ENCODE measurements at places on chromosomes 4 and X.

GRCh38 chrX:55777596-55777995, 60.0 kb downstream of the RRAGB start:
- DNase-seq = no peak

DNA sequence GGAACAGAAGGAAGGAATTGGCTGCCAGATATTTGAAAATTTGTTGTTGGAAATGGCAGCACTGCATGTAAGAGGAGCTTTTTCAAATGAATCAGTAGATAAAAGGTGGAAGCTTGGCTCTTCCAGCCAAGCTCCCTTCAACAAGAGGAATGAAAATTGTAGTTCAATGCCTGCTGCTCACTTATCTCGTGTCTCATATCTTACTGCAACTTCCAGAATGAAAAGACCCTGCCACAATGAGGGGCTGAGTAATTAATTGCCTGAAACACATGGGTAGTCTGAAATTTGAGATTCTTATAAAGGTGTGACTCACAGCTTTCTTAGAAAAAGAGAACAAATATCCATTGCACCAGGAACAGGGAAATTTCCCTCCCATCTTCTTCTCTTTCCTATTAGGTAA, 53.0 kb downstream of the HAND2 start:
- no peak for DNase-seq

GRCh38 chrX:104098151-104098808, 14.0 kb upstream of the ZCCHC18 start:
- DNase-seq = peak; percentile 86

DNA sequence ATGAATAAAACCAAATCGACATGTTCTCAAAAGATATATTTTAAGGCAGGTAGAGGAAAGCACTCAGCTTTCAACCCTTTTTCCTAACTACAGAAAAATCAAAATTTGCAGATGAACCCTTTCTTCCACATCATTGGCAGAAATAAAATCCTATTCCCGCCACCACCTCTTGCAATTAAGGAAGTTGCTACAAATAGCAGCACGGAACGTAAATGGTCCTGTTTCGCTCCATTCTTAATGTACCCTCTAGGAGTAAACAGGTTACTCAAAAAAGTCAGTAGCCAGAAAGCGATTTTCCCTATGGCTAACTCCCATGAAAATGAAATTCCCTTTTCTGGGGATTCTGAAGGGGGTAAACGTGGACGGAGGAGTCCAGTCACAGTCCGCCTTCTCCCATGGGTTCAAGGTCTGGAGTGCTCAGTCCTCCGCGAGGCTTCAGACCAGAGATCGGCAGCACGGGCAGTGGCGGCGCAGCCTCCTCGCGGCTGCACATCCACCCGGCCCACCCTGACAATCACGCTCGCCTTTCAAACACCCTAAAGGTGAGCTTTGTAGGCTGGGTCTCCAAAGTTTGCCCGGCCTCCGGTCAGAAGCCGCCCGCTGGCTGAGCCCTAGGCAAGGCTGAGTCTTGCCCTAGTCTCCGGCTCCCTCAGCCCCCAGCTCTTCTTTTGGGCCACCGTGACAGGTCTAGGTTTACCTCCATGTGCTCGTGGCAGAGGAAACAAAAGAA, 1.8 kb downstream of the ATP11C start:
- peak; percentile 12 for DNase-seq

- peak; percentile 24 for DNase-seq
Observed at GRCh38 chr4:155419266-155419665, 42.5 kb upstream of the MAP9 start.

- DNase-seq = peak; percentile 36
Observed at GRCh38 chrX:134418317-134419113, 41.5 kb upstream of the HPRT1 start.

DNA sequence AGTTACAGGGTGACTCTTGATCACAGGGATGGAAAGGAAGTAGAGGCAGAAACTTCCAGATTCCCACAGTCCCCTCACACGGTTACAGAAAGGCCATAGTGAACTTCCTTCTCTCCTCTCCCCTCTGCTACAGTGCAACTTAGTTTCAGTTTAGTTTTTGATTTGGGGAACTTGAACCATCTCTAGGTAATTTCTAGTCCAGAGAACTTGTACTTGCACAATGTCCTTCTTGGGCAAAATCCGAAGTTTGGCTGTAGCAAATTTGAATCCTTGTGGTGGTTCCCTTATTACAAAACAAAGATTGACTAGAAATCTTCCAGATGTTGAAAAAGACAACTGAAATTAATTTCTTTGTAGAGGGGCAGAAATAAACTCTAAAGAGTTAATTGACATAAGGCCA, 1.2 kb upstream of the BLTP1 start:
- DNase-seq = no peak

GRCh38 chr4:46503739-46504138, 113.8 kb upstream of the GABRA2 start:
- DNase-seq = peak; percentile 48

GRCh38 chrX:72169008-72169728, 12.4 kb upstream of the PIN4 start:
- DNase-seq = peak; percentile 22

- peak; percentile 90 for DNase-seq
Observed at GRCh38 chr4:76179398-76180318, 31.5 kb upstream of the NUP54 start.

DNA sequence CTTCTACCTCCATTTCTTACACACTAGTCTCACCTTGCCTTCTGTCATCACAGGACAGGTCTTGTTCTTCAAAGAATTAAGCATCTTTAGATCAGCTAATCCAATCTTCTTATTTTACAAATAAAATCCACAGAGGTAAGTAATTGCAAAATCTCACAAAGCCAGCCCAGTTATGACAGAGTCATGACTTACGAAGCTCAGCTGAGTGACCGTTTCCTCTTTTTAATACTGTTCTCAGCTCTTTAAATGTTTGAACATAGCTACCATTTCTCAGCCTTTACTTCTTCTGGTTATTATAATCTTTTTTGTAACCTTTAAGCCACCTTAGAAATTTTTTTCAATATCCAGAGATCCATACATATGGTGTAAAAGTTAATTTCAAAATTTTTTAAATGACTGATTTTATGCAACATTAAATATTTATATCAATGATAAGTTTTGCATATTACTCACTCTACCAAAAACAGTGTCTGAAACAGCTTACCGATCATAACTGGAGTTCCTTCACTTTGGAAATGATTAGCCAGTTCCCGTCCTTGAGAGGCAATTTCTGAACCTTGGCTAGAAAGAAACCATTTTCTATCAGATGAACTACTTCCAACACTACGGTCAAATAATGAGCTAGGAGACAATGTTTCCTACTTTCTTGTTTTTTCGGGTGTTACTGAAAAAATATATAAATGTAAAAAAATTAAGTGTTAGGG, 8.8 kb downstream of the ANKRD37 start:
- DNase-seq = no peak

GRCh38 chrX:125420809-125421208, 101.1 kb downstream of the TEX13C start:
- no peak for DNase-seq

DNA sequence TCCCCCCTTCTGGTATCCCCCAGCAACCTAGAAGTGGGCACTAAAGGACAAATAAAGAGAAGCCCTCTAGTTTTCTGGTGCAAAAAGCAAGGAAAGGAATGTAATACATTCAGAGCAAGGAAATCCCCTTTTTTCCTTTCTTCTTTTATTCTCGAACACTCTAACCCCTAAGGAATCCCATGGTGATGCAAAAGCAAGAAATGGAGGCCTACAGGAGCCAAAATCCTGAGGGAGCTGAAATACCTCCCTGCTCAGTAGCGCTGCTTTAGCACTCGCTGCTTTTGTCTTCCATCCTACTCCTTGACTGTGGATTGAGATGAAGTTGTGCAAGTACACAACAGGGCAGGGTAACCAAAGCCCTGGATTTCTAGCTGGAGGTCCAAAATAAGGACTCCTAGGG, 251.0 kb downstream of the PRDM5 start:
- DNase-seq = no peak

DNA sequence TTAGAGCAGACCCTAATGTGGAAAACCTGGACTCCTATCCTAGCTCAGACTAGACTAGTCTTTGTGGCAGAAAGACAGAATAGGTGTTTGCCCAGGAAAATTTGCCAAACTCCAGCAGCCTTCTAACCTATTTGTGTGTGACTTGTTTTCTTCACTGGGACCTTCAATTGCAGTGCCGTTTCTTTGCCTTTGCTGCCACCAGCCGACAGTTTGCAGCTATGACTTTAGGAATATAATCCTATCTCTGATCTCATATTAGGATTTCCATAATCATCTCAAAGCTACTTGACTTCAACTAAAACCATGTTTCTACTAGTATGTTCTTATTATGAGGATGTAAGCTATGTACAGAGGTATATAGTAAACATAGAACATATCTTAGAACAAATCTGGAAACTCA, 60.2 kb upstream of the PGAM4 start:
- peak; percentile 54 for DNase-seq

- DNase-seq = no peak
Observed at GRCh38 chr4:30879855-30880598, 159.9 kb downstream of the PCDH7 start.

DNA sequence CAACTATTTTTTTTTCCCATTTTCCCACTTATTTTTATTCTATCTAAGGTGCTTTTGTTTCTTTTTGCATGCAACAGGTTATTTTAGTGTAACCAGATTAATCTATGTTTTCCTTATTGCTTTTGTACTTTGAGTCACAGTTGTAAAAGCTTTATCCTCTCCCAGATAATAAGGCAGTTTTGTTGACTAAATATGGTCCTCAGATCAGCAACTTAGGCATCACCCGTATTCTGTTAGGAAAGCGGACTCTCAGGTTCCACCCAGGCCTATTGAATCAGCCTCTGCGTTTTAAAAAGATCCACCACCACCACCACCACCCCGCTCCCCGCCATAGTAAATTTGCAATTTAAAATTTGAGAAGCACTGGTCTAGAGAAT, 58.6 kb upstream of the USP9X start:
- DNase-seq = no peak

DNA sequence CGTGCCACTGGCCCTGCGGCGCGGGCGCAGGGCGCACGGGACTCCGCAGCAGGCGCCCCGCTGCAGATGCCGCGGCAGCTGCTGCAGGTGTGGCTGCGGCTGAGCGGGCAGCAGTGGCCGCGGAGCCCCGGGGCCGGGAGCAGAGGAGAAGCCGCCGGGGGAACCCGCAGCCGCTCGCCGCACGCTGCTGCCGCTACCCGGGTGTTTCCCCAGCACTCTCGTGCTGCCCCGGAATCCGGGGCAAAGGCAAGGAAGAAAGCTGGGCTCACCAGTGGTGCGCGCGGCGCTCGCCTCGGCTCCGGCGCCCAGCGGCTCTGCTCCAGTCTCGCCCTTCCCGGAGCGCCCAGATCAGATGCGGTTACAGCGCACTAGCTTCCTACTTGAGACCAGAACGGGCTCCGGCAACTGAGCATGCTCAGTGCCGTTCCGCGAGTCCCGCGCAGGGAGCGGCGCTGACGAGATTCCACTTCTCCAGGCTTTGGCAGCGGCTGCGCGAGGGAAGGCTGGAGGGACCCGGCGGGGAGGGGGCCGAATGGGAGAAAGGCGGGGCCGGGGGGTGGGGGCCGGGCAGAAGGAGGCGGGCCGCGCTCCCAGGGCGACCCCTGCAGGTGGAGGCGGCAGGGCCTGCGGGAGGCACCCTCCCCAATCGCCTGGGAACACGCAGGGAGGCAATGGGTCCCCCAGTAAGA, at the start of gene APBB2:
Gene APBB2, minus strand, starts transcription at position 407 of the 689 bp plus-strand sequence. CDS start 181,288 bp downstream, outside the sequence.
- DNase-seq = peak; percentile 98

DNA sequence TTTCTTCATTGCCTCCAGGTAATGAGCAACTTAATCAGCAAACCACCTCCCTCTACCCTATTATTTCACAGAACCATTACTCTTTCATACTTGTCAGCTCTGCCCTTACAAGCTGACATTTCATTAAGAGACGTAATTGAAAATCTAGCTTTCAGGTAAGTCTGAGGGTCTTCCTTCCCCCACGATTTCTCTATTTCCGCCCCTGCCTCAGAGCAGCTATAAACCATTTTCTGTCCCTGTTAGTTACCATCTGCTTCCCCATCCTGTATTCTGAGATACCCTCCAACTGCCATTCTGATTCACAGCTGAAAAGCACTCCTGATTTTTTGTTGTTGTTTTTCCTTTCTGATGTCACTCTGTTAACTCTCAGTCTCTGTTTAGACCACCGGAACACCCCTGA, 37.1 kb downstream of the SH3RF1 start:
- DNase-seq = no peak

- DNase-seq = no peak
Observed at GRCh38 chr4:172392741-172393140, 579.5 kb downstream of the GALNTL6 start.

GRCh38 chrX:119497185-119497584, 28.9 kb downstream of the SLC25A5 start:
- DNase-seq = no peak

DNA sequence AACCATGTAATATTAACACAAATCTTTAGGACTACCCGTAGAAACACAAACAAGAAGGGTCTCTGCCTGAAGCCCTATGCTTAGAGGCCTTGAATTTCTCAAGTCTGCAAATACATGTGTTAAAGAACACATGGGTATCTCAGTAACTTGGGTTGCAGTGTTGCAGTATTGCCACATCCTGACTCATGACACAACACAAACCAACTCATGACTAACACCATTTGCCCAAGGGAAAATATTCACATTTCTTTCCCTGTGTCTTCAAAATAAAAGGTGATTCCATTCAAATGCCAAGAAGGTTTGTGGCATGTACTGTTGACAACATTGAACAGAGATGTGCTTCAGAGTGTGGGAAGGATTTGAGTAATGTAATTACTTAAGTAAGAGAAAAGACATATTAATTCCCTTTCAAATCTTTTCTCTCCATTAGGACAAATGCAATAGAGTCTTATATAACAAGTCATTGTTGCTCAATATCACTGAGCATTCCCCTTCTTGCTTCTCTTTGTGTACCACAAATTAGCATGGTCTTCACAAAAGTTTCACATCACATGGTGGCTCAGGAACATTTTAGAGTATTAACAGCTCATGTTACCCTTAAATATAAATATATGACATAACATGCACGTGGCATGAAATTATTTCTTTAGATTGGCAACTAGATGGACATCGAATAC, 487.1 kb downstream of the STPG2 start:
- peak; percentile 81 for DNase-seq

DNA sequence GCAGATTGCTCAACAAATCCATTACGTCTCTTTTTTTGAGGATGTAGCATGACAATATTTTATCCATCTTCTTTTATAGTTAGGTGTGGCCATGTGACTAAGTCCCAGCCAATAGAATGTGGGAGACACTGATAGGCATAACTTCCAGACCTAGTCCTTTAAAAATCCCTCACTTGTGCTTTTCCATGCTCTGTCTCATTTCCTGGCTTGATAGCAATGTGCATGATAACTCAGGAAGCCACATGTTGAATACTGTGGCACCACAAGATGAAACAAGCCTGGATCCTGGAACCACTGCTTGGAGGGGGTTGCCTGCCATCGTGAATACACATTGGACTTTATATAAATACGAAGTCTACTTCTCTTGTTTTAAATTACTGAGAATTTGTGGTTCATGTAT, 184.0 kb upstream of the NEIL3 start:
- DNase-seq = no peak

- no peak for DNase-seq
Observed at GRCh38 chr4:8539661-8540060, 40.5 kb upstream of the GPR78 start.

GRCh38 chr4:39898015-39898414, 79.7 kb downstream of the PDS5A start:
- no peak for DNase-seq
